Cortex of kidney (tissue), 1 donor: ENCODE measurements at places on chromosomes 6 and 20.

- no peak for DNase-seq
Measured at GRCh38 chr20:3710011-3710466, 2.4 kb downstream of the SIGLEC1 start.

- no peak for DNase-seq
Measured at GRCh38 chr6:157541618-157542413, 160.8 kb downstream of the ZDHHC14 start.

- DNase-seq = no peak
Measured at GRCh38 chr6:137919837-137920730, 53.0 kb downstream of the TNFAIP3 start.

DNA sequence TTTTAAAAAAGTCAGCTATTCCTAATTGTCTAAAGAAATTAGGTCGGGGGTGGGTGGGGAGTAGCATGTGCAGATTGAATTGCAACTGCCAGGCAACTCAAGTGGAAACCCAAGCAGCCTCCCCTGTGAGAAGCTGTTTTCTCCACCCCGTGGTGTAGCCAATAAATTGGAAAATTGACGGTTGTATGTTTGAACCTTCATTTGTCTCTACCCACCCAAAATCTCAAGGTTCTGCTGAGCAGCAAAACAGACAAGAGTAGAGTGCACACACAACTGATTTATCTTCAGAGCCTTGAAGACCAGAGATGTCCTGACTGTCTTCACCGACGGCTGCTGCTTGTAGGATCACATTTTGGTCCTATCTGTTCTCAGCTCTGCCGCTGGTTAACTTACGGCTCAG is 88.5 kb downstream of the DTD1 start:
- DNase-seq = no peak

DNA sequence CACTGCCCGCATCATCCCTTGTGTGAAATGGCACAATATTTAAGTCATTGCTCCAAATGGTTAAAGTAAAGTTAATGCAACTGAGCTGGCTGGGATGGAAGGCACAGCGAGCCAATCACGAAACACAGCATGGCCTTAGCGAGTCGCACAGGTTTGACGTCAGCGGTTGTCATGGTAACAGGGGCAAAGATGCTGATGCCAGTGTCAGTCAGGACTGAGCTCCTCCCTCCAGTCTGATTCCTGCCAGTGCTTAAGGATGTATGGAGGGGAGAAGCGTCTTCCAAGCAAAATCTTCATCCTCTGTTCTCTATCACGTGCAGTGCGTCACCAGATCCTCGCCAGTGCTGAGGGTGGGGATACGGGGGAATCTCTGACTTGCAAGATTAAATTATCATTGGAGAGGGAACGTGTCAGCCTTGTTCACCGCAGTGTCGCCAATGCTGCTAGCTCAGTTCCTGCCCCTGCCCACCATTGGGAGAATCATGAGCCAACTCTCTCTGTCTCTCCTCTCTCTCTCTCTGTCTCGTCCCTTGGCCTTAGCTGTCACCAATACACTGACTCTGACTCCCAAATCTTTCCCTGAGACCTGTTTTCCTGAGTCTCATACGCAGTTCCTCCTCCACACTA is 24.5 kb downstream of the TSPYL4 start:
- no peak for DNase-seq

DNA sequence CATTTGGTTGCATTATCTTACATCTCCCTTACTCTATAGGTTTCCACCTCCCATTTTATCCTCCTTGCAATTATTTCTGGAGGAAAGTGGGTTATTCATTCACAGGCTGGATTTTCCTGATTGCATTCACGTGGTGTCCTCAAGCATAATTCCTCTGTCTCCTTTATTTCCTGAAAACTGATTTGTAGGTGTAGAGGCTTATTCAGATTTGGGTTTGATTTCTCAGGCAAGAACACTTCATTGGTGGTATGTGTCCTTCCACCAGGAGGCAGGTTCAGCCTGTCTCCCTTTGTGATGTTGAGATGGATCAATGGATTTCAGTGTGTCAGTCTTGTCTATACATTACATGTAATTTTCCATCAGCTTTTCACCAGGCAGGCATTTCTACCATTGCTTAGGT is 17.3 kb downstream of the DNPH1 start:
- no peak for DNase-seq

- DNase-seq = no peak
Measured at GRCh38 chr20:38833857-38834164, 28.3 kb downstream of the PPP1R16B start.
